ENCODE measurements at places on chromosomes 6 and 20.

DNA sequence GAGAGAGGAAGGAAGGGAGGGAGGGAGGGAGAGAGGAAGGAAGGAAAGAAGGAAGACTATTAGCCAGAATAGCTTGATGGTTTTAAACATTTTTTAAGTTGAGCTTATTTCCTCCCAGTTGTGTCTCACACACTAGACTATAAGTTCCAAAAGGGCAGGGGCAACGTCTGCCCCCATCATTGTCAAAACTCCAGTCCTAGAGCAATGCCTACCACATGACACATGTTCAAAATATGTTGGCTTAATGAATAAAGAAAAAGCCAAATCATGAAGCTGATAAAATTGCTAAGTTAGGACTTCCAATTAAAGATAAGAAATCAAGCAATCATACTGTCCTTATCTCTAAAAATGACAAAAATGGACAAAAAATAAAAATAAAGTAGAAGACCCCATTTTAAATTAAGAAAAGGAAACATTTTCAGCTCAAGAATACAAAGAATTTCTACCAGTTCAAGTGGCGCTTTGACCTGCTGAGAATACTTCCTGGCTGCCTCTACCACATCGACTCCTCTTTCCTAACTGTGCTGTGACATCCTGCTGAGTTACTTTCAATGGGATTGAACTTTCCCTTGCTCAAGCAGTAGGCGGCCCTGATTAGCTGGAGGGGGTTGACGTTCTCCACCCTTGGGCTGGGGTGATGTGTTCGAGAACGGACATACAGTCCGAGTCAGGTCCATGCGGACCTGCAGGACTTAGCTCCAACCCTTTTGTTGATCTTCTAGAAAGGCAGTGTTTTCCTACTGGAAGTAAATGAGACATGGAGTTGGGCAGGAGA is 283.9 kb upstream of the FOXQ1 start:
- DNase-seq = no peak

DNA sequence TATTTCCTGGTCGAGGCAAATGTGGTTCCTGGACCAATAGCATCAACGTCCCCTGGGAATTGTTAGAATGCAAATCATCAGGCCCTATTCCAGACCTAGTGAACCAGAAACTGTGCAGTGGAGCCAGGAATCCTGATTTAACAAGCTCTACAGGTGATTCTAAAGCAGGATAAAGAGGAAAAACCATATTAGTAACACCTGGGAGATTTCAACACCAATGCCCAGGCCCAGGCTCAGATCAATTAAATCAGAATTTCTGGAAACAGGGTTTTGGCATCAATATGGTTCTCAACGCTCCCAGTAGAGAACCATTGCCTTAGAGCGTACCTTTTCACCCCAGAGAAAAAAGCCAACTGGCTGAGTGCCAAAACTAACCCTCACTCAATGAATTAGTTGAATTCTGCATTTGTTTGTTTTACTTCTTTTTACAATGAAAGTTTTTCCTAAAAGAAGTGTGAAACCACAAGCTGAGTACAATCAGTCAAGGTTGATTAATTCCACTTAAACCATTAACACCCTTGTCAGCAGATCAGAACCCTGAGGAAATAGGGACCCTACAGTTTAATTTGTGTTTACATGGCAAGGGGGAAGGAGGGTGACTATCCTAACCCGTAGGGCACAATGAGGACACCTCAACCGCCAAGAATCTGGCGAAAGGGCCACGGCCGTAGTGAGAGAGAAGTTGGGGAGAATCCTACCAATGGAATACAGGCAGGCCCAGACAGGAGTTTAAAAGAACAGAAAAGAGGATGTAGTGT is 34.9 kb upstream of the LOC128125822 start:
- DNase-seq = no peak

DNA sequence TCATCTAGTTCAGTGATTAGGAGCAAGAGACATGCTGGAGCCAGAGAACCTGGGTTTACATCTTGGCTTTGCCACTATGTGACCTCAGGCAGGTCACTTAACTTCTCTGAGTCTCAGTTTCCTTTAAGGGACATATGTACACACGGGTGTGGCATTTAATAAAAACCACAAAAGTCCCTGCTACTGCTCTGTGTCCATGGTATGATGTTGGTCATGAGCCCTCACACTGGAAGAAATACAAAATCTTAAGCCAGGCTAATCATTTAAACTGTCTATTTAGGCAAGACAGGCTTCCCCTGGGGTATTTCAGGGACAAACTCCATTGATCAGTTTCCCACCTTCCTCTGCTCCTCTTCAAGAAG is 12.9 kb upstream of the PTGIS start:
- no peak for DNase-seq

- no peak for DNase-seq
Observed at GRCh38 chr20:21804802-21805201, 99.3 kb downstream of the PAX1 start.

- no peak for DNase-seq
Observed at GRCh38 chr6:305371-306206, 13.3 kb downstream of the DUSP22 start.

- no peak for DNase-seq
Observed at GRCh38 chr6:32146287-32146686, 5.5 kb downstream of the PRRT1 start.

- no peak for DNase-seq
Observed at GRCh38 chr6:40563111-40563510, 24.1 kb downstream of the LRFN2 start.

GRCh38 chr6:56079751-56080540 is 167.4 kb downstream of the COL21A1 start:
- no peak for DNase-seq

DNA sequence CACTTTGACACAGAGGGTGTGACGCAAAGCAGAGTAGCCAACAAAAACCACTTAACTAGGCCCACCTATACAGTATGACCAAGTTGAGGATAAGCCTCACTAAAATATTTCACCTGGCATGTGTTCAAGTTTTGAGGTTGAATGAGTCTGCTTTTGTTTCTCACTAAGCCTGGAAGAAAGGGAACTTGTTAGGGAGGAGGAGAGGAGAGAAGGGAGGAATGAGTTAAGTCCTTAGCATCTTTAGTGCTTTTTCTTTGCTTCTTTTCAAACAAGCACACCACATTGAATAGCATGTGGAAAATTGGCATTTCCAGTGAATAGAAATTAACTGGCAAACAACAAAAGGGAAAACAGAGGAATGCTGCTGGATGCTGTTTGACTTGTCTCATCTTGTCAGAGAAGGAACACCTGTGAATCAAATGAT is 461.9 kb downstream of the GJA1 start:
- DNase-seq = no peak

GRCh38 chr20:45342855-45343531 is 5.2 kb downstream of the SDC4 start:
- DNase-seq = no peak

GRCh38 chr20:49252556-49253350 is 25.1 kb downstream of the ZNFX1 start:
- no peak for DNase-seq

GRCh38 chr6:15171026-15171425 is 74.8 kb upstream of the JARID2 start:
- no peak for DNase-seq

GRCh38 chr6:166529586-166529985 is 56.9 kb downstream of the RAMACL start:
- DNase-seq = no peak

GRCh38 chr6:11380969-11381744 is 148.7 kb upstream of the NEDD9 start:
- no peak for DNase-seq

DNA sequence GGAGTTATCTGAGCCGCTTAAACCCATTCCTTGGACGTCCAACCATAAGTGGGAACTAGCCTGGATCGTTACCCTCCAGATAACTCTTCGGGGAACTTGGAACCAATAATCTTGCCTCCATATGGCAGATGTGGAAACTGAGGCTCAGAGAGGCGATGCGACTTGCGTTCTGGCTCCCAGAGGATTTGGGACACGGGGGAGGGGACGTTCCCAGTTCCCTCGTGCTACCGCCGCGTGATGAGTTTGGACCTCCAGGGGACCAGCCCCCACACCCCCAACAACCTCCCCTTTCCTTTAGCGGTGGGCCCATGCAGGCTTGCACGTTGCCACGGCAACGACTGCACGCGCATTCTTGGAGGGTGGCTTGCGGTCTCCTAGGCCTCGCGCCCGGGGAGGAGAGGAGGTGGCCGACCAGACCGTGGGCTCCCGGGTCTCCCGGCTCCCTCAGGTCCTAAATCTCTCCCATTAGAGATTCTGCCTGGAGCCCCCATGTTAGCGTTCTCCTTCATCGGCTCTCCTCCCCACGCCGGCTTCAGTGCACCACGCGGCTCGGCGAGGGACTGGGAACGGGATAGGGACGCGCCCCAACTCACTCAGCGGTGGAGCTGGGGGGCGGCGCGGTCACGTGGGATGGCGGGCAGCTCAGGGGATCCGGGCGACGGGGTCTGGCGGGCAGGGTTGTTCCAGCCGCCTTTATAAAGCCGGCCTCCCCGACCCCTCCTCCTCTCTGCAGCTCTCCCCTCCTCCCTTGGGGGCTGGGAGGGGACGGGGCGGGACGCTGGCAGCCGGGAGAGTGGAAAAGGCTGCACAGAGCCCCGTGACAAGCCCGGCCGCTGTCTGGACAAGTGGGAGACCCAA is at the start of gene PLTP:
PLTP (minus strand) TSS at position 670 of the 858 bp plus-strand sequence. CDS start 703 bp downstream, outside the sequence.
- peak; percentile 29 for DNase-seq

- no peak for DNase-seq
Observed at GRCh38 chr20:43238833-43239232, 49.1 kb upstream of the PTPRT start.

DNA sequence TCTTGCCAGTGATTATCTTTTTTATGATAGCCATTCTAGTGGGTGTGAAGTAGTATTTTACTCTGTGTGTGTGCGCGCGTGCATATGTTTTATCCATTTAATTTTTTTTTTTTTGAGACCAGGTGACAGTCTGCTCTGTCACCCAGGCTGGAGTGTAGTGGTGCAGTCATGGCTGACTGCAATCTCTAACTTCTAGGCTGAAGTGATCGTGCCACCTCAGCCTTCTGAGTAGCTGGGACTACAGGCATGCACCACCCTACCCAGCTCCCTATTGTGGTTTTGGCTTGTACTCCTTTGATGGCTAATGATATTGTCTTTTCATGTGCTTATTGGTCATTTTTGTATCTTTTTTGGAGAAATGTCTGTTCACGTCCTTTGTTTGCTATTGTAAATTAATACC is 33.3 kb downstream of the ITCH start:
- DNase-seq = no peak

GRCh38 chr6:13238640-13239216 is 89.6 kb downstream of the TBC1D7 start:
- no peak for DNase-seq

- DNase-seq = no peak
Observed at GRCh38 chr6:165751486-165751885, 88.4 kb upstream of the PDE10A start.

DNA sequence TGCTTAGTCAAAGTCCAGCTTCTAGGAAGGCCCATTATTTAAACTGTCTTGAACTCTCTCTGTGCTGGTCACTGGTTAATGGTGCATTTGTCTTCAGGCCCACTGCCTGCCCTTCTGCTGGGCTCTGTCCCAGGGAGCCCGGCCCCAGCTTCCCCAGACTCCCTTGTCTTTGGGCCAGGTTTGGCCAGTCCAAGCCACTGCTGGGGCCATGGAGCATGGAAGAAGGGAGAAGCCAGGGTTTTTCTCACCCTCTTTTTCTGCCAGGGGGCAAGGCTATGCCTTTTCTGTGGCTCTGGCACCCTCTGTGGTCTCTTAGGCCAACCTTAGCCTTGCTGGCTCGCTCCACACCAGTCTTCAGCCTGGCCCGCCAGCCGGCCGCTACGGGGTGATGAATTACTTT is 390.0 kb upstream of the SULF2 start:
- DNase-seq = no peak

GRCh38 chr6:138818496-138819194 is 22.8 kb downstream of the ECT2L start:
- DNase-seq = no peak

GRCh38 chr20:58078741-58079522 is 149.5 kb downstream of the ANKRD60 start:
- DNase-seq = no peak

GRCh38 chr6:3843379-3844096 is 5.6 kb upstream of the FAM50B start:
- no peak for DNase-seq

- DNase-seq = no peak
Observed at GRCh38 chr6:37244430-37245310, 12.9 kb upstream of the TBC1D22B start.

DNA sequence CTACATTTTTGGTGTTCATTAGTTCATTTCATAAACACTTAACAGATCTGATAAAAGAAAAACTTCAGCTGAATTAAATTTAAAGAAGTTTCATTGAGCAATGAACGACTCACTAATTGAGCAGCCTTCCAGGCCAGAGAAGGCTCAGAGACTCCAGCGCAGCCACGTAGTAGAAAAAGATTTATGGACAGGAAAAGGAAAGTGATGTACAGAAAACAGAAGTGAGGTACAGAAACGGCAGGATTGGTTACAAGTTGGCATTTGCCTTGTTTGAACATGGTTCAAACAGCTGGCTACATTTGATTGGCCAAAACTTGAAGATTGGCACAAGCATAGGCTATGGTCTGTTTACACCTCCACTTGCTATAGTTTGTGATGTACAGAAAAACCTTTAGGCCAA is 166.3 kb upstream of the DTNBP1 start:
- no peak for DNase-seq

GRCh38 chr20:34532756-34533155 is 16.5 kb downstream of the DYNLRB1 start:
- DNase-seq = no peak

DNA sequence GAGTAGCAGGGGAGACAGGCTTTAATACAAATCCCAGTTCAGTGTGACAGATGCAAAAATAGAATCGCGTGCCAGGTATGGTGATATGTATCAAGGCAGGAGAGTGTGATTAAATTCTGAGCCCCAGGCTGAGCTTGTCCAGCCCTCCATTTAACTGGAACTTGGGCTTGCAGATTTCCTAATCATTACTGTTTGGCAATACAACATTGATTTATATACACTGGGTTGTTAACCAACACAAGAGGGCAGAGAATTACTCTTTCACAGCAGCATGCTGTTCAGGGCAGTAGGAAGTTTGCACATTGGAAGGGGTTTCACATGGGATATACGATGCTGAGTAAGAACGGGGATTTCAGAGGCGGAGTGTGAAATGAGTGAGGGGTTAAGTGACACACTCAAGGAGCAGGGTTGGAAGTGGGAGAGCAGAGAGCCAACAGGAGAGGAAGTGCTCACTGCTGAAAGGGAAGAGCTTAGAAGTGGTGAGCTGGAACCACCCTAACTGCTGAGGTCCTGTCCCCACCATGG is 70.8 kb upstream of the ATXN1 start:
- no peak for DNase-seq

- DNase-seq = peak; percentile 6
Observed at GRCh38 chr6:52904562-52905279, 4.8 kb downstream of the GSTA3 start.

GRCh38 chr20:24166412-24166811 is 177.8 kb upstream of the GGTLC1 start:
- no peak for DNase-seq

GRCh38 chr6:66051812-66052211 is 344.8 kb upstream of the EYS start:
- no peak for DNase-seq

DNA sequence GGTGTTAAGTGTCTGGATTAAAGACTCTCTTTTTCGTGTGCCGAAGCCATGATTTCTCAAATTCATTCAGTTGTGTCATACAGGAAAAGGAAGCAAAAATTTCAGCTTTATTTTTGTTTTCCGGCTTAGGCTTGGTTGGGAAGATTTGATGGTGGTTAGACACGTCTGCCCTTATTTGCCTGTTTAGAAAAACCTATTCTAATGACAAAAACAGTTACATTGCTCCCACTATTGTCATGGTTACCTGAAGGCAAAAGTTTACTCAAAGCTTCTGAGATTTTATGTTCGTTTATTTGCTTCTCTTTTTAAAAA is 982 bp downstream of the DNAJC5 start:
- DNase-seq = no peak

Measured in stimulated activated CD4-positive, alpha-beta T cell treated with anti-CD3 and anti-CD28 coated beads, Interleukin-2, amount 100 ng/mL, for 24 hours (primary cell).